Activated T-cell treated with anti-CD3 and anti-CD28 coated beads, Interleukin-2, amount 50 U/mL, for 72 hours (primary cell): ENCODE measurements at places on chromosomes 5 and 9. TPM values are rescaled to one million over a fixed set of nuclear protein-coding genes. Genes with fewer than 3 reads are reported as not detected.

The PDE6A gene
- not detected for total RNA-seq

DNA sequence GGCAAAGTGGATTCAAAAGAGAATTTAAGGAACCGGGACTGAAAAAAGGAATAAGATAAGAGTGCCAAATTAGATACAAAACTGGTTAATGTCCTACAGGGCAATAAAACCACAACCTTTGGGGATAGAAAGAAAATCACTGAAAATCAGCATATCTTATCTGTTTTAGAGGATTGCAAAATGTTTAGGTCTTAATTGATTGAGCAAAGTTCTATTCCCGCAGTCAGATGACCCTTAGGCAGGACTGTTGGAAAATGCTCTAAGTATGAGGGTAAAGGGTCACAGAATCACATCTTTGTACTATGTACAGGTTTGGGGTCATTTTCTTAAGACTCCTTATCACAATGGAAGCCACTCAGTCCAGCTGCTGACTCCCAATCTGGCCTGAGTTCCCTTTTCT is 129.0 kb downstream of the GABBR2 start:
- DNase-seq = no peak

DNA sequence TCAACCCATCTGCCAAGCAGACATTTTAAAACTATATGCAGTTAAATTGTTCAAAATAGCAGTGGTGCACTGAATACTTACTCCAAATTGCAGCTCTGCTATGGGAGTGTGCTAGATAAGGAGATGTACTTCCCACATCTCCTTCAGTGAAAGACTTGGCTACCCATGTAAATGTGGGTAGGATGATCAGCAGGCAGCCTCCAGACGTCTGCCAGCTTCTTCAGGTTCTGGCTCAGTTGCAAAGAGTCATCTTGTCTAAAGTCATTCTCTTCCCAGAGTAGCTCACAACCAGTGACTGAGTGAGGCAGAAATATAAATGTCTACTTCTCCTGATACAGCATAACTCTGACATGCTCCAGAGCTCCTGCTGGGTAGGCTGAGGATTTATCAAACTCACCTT is 1050.0 kb upstream of the CDH10 start:
- no peak for DNase-seq

The SLC34A1 gene
- total RNA-seq = 0.21 TPM

The SPINK4 gene
- not detected for total RNA-seq
